ENCODE measurements at places on chromosomes 11 and 22. TPM values are rescaled to one million over a fixed set of nuclear protein-coding genes. Genes with fewer than 3 reads are reported as not detected.

IL17REL gene
- total RNA-seq, result not detected

GRCh38 chr11:133985981-133986944 lies 29.5 kb upstream of the IGSF9B start:
- DNase-seq, result no peak

CAT gene
- 124 TPM for total RNA-seq

GRCh38 chr11:69210310-69211035 lies 54.7 kb downstream of the SMIM38 start:
- DNase-seq, result no peak

DNA sequence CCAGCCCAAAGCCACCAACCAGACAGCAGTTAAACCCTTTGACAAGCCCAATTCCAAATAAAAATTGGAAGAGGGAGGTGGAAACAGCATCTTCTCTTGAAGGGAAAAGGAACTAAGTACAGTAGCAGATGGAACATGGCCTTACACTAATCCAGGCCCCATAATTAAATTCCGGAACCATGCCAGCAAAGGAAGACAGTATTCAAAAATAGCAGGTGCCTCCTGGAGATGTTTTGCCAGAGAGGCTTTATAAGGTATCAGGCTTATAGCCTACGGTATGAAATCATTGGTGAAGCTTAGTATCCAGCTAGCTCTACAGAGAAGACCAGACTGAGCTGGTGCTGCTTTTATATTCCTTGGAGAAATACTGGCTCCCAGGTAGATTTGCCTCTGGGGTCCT lies 344.1 kb upstream of the API5 start:
- no peak for DNase-seq

DNA sequence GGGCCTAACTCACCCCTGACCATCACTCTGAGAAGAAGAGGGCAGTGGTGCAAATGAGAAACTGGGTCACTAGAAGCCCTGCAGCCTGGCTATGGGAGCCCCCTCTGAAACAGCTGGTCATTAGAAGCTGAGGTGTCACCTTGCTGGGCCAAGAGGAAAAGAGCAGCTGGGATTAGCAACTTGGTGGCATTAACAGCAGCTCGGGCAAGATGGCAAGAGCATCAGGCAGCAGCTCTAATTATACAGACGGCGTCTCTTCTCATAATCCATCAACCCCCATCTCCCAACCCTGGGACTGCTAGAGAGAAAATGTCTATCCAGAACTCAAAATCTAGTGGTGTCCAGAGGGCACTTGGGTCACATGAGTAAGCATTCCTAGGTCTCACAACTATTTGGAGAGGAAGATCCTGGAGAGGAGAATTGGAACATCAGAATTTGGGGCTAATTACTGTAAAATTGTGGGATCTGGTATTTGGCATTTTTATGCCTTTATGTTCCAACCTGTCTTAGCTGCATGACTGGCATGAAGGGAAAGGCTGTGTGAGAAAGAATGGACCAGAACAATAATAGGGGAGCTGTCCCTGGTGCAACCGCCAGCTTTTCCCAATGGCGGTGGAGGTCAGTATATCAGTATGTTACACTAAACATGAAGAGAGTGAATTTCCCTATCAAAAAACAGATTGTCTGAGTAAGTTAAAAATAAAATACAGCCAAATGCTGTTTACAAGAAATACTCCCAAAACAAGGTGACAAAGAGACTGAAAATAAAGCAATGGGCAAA lies 7.6 kb upstream of the LMO1 start:
- DNase-seq, result no peak

DNA sequence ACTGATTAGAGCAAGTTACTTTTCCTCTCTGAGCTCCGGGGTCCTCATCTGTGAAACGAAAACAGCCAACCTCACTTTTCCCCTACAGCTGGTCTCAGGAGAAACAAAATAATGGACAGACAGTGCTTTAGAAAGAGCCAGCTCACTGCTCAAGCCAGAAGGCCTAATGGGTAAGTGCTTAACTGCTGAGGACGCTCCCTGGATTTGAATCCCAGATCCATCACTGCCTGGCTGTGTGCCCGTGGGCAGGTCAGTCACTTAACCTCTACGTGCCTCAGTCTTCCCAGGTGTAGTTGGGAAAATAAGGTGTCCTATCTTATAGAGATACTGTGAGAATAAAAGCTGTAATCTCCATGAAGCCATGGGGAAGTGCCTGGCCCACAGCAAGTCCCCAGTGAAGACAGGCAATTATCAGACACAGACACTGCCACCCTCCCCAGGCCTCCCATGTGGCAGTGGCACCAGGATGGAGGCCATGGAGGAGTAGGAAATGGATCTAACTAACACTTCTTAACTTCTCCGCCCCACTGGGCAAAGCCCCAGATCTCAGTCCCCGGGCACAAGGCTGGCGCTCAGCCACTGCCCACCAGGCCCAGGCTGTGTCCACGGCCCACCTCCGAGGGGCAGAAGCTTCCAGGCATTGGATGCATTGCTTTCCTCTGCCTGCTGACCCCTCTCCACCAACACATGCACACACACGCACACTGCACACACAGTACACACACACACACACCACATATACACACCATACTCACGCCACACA lies 9.2 kb downstream of the TP53I11 start:
- DNase-seq, result no peak

CFAP300 gene
- 1.3 TPM for total RNA-seq

DNA sequence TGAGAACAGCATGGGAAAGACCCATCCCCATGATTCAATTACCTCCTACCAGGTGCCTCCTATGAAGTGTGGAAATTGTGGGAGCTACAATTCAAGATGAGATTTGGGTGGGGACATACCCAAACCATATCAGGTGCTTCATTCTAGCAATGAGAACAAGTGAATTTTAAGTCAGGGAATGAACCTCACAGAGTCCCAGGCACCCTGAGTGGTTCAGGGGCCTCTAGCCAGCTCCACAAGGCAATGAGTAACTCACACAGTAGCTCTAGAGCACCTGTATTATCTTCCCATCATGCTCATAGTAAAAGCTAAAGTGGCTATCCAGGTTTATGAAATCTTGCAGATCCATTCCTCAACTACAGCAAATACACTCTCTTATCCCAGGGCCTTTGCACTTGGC lies 13.1 kb upstream of the ACCSL start:
- DNase-seq, result no peak

DNA sequence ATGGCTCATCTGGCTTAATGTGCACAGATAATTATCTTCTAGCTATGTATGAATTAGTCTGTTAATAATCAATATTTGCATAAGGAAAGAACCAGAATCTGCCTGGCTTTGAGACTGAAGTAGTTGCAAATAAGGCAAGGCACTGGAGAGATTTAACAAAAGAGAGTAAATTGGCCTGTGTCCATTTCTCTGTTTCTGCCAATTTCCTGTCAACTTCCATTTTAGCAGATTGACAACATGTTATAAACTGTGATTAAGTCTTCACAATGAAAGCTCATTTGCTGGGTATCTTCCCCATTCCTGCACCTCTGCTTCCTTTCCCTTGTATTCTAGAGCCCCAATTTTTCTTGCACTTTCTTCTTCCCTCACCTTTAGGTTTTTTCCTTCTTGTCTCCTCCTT lies 5.3 kb upstream of the TMEM123 start:
- no peak for DNase-seq

GRCh38 chr22:22693531-22693884 lies 49.1 kb downstream of the GGTLC2 start:
- DNase-seq, result no peak

GRCh38 chr11:130871616-130872015 lies 44.7 kb downstream of the SNX19 start:
- DNase-seq, result no peak

DUSP8 gene
- 1.1 TPM for total RNA-seq

CRYBB3 gene
- total RNA-seq, result not detected

Data from MG63 (cell line).